Stimulated activated CD8-positive, alpha-beta memory T cell treated with anti-CD3 and anti-CD28 coated beads, Interleukin-4, amount 100 ng/mL, for 1 hour (primary cell): ENCODE measurements at places on chromosomes 7 and 10.

DNA sequence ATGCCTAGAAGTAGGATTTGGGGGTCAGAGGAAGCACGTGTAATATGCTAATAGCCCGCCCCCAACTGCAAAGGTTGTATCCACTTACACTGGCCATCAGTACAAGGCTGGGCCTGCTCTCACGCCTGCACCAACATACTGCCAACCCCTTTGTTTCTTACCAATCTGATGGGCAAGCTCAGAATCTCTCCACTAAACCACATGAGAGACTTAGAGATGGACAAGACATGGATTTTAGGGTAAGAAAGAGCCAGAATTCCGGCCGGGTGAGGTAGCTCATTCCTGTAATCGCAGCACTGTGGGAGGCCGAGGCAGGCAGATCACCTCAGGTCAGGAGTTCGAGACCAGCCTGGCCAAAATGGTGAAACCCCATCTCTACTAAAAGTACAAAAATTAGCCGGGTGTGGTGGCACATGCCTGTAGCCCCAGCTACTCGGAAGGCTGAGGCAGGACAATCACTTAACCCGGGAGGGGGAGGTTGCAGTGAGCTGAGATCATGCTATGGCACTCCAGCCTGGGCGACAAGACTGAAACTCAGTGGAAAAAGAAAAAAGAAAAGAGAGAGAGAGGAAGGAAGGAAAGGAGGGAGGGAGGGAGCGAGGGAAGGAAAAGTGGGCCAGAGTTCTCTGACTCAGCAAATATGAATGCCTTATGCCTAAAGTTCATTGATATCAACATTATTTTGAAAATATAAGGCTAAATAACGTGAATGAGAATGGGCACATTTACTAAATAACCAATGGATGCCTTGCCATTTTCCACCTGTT is 162.2 kb downstream of the SLIT1 start:
- DNase-seq: no peak

GRCh38 chr7:108063520-108063933 is 60.6 kb upstream of the LAMB1 start:
- no peak for DNase-seq

GRCh38 chr7:32871624-32872371 is 19.8 kb downstream of the KBTBD2 start:
- DNase-seq: no peak

DNA sequence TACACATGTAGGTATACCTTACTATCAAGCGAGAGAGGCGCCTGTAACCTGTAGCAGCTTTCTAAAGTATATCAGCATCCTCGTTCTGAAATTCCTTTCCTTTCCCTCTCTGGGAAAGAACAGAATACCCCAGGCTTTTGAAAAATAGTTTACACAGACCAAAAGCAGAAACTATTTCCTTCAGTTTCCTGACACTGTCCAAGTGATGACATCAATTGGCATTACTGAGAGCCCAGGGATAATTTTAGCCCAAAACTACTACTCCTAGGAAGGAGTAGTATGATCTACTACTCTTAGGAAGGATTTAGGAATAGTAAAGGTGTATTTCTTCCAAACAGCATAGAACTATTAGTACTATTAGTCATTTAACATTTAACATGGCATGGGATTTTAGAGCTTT is 6.0 kb downstream of the GNG11 start:
- no peak for DNase-seq

- DNase-seq: no peak
These were observed 51.8 kb downstream of the RASGEF1A start for GRCh38 chr10:43214956-43215561.

DNA sequence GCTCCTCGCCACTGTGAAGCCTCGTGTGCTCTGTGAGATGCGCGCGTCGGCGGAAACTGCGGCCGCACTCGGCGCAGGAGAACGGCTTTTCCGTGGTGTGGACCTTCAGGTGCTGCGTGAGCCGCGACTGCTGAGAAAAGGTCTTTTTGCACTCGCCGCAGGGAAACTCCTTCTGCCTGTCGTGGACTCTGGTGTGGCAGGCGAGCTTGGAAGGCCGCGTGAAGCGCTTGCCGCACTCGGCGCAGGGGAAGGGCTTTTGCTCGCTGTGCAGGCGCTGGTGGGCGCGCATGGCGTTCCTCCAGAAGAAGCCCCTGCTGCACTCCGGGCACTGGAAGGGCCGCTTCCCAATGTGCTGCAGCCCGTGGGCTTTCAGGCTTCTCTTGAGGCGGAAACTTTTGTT is 13.7 kb upstream of the ZNF786 start:
- DNase-seq: no peak

DNA sequence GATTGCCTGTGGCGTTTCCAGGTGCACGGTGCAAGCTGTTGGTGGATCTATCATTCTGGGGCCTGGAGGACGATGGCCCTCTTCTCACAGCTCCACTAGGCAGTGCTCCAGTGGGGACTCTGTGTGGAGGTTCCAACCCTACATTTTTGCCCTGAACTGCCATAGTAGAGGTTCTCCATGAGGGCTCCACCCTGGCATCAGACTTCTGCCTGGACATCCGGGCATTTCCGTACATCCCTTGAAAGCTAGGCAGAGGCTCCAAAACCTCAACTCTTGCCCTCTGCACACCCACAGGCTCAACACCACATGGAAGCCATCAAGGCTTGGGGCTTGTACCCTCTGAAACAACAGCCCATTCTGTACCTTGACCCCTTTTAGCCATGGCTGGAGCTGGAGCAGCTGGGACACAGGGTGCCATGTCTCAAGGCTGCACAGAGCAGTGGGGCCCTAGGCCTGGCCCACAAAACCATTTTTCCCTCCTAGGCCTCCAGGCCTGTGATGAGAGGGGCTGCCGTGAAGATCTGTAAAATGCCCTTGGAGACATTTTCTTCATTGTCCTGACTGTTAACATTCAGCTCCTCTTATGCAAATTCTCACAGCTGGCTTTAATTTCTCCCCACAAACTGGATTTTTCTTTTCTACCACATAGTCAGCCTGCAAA is 10.0 kb upstream of the FGL2 start:
- DNase-seq: no peak

- no peak for DNase-seq
These were observed 2.2 kb downstream of the LEP start for GRCh38 chr7:128243273-128243672.

DNA sequence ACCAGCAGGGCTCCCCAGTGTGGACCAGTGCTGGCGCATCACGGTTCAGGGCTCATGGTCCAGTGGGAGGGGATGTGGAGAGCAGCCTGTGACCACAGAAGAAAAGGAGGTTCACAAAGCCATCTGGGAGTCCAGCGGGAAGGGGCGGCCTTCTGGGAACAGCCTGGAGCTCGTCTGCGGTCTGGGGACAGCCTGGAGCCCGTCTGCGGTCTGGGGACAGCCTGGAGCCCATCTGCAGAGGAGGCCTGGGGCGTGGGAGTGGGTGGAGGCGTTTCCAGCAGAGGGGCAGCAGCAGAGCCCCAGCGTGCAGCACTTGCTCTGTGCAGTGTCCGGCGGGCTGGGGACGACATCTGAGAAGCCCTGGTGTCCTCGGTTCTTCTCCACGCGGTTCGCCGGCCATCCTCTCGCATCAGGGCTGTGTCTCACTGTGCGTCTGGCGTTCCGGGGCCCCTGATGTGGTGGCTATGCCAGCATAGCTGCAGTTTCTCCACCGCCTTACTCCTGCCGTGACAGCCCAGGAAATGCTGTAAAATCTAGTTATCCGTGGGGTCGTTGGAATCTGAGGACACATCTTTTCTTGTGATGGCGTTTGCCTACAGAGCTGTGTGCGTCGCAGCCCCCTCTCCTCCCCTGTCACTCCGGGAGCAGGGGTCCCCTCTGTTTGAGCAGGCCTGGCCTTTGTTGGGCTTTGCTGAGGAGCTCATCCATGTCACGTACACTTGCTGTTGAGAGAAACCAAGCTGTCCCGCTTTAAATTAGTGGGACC is 104.6 kb downstream of the INPP5A start:
- DNase-seq: no peak

DNA sequence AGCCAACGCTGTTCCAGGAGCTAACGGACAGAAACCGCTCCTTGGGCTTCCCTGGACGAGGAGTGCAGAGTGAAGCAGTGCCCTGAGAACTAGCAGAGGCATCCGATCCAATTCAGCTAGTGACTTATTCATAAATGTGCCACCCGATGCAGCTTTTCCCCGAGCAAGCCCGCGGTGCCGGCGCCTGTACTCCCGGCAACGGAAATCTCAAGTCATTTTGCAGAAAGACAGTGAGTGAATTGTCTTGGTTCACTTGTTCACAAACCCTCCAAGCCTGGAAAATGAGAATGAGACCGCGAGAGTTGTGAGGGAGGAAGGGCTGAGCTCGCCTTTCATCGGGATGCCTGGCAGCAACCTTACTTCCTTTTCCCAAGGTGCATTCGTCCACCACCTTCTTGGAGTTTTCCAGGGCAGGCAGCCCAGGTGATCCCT is 87.5 kb downstream of the COBL start:
- no peak for DNase-seq

- DNase-seq: no peak
These were observed 39.6 kb upstream of the CABCOCO1 start for GRCh38 chr10:61623161-61623560.

GRCh38 chr7:40580776-40581175 is 446.0 kb downstream of the SUGCT start:
- DNase-seq: no peak

DNA sequence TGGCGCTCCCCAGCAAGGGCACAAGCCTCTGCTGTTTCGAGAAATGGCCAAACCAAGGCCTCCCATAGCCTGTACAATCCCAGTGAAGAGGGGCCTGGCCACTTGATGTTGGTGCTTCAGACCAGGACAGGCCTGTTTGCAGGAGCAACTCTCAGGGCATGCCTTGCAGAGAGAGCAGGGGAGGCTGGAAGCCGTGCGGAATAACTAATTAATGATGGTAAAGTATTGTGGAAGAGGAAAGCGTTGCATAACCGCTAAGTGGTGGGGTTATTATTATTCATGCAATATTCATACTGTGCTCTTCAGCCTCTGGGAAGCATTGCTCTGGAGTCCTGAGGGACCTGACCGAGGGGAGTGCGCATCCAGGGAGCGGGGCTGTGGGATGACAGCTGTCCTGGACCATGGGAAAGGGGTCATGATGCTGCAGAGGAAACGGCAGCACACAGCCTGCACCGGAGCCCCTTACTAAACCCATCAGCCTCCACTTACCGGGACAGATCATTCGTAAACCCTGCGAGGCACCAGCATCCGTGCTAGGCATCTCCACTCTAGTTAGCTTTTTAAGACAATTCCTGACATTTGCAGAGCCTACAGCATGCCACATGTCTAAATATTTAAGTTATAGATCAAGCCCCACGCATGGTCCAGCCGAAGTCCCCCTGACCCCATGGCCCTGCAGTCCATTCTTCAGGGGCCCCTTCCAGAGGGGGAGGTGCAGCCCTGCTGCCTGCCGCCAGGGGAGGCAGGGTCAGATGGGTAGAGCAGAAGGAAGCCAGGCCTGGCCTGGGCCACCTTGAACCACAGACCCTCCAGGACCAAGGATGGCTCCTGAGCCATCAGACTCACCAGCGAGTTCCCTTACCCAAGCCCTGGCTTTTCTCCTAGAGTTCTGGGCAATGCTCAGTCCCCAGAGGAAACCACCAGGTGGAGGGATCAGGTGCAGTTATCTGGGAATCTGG is 11.6 kb downstream of the TMEM273 start:
- DNase-seq: no peak

DNA sequence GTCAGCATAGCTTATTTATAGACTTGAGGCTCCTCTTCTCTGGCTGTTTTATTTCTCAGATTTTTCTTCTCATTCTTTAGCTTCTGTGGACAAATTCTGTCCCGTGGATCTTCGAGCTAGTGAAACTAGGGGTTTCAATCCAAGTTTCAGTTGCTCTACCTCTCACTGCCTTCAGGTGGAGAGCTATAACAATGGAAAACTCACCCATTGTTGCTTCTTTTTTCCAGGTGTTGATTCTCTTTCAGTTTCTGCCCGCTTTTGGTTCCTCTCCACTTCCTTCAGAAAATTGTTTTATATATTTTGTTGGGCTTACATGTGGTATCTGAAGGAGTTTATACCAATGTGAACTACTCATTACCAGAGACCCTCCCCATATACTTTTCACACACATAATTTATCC is 266.1 kb downstream of the TCF7L2 start:
- DNase-seq: no peak

DNA sequence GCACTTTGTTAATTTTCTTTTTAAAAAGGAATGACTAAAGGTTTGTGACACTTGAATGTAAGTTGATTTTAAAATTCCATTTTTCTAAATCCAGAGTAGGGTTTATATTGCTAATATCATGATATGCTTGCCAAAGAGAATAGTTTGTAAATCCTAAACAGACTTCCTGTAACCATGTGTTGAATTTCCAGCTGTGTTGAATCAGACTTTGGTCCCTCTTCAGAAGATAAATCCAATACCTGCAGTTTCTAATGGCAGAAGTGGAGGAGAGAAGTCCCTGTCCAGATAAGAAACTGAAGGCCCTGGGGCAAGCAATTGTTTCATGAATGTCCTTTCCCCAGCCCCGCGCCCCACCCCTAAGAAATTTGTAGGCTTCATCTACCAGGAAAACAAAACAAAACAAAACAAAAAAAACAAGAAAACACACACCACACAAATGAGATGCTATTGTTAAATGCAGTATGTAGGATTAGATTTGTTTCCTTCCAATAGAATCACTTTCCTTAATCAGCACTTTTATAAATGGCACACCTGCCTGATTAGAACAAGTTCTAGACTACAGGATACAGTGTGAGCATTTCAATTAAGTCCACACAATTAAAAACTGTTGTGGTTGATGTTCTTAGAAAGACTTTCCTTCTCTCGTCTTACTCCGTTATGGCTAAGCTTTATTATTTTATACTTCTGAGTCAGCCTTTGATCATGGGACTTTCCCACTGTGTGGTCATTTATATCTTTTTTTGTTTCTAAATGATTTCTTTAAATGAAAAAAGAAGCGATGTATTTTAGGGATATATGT is 122.8 kb downstream of the KAT6B start:
- DNase-seq: no peak

GRCh38 chr10:36148207-36148606 is 506.1 kb upstream of the FZD8 start:
- no peak for DNase-seq

GRCh38 chr10:79096514-79096913 is 27.7 kb downstream of the ZMIZ1 start:
- no peak for DNase-seq

DNA sequence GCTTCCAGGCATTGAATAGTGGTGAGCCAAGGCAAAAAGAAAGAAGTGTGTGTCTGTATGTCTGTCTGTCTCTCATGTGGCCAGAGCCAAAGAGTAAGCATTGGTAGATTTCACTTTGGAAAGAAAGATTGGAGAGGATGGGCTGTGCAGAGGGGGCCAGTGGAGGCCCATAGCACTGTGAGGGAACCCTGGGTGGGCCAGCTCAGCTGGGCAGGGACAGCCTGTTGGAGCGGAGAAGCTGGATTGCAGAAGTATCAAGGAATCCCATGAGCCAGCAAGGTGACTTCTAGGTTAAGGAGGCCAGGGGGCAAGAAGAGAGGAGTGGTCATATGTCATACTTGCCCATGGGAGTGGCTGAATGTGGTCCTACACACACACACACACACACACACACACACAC is 1.5 kb upstream of the GRID1 start:
- no peak for DNase-seq

DNA sequence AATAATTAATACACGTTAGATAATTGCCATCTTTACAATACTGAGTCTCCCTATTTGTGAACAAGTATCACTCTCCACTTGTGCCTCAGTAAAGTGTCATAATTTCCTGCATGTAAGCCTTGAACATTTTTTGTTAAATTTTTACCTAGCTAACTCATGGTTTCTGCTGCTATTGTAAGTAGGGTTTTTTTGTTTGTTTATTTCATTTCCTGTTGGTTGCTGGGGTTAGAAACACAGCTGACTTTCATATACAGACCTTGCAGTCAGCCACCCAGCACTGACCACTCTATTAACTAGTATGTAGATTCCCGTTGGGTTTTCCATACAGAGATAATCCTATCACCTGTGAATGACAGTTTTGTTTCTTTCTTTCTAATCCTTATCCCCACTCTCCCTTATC is 133.3 kb downstream of the MPP7 start:
- DNase-seq: no peak
